ENCODE measurements at places on chromosomes 11 and 22.
A peak's percentile ranks its signal among the peaks of the same experiment; 100 is the strongest.

GRCh38 chr22:35430897-35431322, 31.0 kb downstream of the MCM5 start:
- DNase-seq, result peak; percentile 39

GRCh38 chr22:42586381-42586780, 28.3 kb downstream of the POLDIP3 start:
- DNase-seq, result no peak

GRCh38 chr22:37502342-37503182, 16.4 kb upstream of the MFNG start:
- DNase-seq, result no peak

- no peak for DNase-seq
These were observed 4.2 kb upstream of the SCARF2 start for GRCh38 chr22:20441631-20442484.

- no peak for DNase-seq
These were observed 270.2 kb downstream of the CTTN start for GRCh38 chr11:70668204-70669202.

- no peak for DNase-seq
These were observed 8.2 kb upstream of the PRR5 start for GRCh38 chr22:44693756-44694155.

DNA sequence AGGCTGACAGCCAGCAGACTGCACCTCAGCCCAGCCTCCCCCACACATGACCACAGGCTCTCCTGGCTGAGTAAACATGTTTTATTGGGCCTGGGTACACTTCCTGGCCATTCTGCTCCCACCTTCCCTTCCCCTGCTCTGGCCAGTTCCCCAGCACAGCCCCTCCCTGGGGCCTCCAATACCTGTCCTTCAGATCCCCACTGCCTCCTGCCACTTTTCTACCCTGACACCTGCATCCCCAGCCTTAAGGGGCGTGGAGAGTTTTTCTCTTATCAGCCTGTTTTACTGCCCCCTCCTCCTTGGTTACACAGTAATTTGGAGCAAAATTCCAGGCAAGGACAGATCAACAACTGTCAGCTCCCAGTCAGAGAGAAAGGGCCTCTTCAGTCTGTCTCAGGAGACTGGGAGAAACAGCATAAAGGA, at the start of gene ISX:
Gene ISX (plus strand): TSS at position 363 of the 423 bp plus-strand sequence. CDS start 930 bp downstream, outside the sequence.
- no peak for DNase-seq

GRCh38 chr22:31268281-31268680, 24.0 kb downstream of the PIK3IP1 start:
- no peak for DNase-seq

- no peak for DNase-seq
These were observed 886 bp downstream of the PITPNM1 start for GRCh38 chr11:67504005-67504949.

DNA sequence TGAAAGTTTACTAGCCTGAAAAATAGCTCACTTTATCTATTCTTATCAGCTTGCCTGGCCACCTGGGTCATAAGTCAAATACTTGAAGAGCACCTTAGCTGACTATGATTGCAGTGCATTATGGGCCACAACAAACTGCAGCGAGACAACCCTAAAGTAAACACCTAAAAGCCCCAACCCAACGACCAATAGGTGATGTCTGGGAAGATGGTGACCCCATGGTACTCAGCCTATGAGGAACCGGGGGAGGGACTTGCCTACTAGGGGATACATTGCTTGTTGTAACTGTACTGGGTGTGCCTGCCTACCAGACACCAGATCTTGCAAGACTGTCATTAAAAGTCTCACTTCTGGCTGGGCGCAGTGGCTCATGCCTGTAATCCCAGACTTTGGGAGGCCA, 35.6 kb upstream of the APOBEC3A start:
- DNase-seq, result no peak

DNA sequence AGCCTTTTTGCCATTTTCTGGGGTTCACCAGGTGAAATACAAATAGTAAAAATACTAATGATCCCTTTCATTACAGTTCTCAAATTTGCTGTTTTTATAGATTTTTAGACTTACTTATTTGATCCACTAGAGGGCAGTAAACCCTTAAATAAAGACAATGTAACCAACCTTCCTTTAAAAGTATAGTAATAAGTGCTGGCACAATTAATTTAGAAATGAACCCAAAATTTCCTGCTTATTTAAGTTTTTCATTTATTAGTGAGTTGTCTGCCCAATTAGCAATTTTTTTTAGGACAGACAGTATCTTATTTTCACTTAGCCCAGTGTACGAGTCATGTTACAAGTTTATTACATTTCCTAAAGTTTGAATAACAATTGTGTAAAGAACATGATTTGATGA, 4.7 kb downstream of the DDIAS start:
- DNase-seq, result peak; percentile 83

DNA sequence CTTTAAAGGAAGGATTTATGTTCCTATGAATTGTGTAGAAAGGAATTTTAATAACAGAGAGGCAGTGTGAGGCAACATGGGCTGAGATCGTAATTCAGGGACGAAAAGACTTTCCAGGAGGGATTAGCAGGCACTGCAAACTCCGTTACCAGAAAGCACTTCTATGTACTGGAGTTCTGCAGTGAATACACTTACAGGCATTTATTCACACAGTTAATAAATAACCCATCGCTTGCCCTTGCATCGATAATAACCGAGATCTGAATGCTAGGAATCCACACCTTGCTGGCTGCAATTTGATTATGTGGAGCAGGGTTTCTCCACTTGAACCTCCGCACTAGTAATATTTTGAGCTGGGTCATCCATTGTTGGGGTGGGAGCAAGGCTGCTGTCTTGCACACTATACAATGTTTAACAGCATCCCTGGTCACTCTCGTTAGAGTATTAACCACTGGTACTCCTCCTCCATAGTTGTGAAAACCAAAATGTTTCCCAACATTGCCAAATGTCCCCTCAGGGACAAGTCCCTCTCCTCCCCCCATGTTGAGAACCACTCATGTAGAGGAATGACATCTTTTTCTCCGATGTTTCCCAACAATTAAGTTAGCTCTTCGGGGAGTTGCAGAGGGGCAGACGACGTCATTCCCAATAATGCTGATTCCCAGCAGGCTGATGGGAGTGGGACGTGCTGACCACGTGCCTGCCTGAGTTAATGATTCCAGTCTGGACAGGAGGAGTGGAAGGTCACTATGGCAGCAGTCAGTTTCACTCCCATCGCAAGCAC, 99.5 kb downstream of the SNX19 start:
- DNase-seq, result no peak

- DNase-seq, result no peak
These were observed 818 bp upstream of the C1QTNF4 start for GRCh38 chr11:47595029-47595428.

GRCh38 chr11:125990244-125990643, 44.4 kb downstream of the VSIG10L2 start:
- no peak for DNase-seq

DNA sequence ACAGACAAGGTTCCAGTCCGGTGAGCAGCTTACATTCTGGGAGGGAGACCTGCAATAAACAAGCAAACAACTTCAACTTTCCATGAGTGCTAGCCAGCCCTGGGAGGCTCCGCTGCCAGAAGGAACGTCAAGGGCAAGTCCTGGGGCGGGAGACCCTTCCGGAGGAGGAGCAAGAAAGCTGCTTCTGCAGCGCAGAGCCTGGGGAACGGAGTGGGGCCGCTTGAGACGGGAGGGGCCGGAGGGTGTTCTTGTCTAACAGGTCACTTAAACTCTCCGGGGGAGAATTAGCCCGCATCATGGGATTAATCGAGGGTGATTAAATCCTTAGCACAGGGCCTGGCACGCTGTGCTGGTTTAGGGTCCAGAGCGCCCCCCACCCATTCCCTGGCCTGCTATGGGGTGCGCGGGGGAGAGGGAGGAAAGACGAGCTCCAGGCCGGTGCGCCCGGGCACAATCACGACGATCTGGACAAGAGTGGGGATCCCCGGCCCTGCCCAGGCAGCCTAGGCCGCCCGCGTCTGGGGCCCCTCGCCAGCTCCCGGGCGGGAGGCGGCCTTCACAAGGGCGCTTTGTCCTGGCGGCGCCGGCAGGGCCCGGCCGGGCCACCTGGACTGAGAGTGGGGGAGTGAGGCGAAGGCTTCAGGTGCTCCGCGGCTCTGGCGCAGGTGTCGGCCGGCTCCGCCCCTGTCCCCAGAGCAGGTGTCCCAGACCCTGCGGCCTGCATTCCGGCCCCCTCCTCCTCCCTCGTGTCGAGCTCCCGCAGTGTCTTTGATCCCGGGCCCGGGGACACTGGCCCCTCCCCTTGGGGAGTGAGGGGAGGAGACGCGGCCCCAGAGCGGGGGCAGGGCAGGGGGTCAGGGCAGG, 663 bp upstream of the LARGE2 start:
- DNase-seq, result no peak

- no peak for DNase-seq
These were observed 86.9 kb downstream of the STIM1 start for GRCh38 chr11:3942160-3942955.

- DNase-seq, result no peak
These were observed 16.9 kb upstream of the ALX4 start for GRCh38 chr11:44326615-44327475.

GRCh38 chr22:36528341-36528740, 625 bp downstream of the EIF3D start:
- no peak for DNase-seq

DNA sequence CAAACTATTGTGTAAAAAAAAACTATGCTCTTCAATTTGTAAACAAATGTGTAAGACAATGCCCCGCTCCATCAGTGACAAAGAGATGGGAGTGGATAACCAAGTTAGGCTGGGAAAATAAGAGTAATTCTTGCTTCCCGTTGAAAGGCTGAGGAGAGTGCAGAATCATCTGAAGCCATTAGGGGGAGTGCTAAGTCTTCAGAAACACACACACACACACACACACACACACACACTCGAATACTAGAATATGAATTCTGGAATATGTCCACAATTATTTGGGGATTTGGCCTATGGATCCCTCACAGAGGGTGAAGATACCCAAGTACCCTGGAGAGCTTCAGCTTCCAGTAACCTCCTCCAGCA, 27.8 kb upstream of the ROBO3 start:
- DNase-seq, result peak; percentile 69

GRCh38 chr22:33057363-33057995, 702 bp downstream of the SYN3 start:
- DNase-seq, result no peak

DNA sequence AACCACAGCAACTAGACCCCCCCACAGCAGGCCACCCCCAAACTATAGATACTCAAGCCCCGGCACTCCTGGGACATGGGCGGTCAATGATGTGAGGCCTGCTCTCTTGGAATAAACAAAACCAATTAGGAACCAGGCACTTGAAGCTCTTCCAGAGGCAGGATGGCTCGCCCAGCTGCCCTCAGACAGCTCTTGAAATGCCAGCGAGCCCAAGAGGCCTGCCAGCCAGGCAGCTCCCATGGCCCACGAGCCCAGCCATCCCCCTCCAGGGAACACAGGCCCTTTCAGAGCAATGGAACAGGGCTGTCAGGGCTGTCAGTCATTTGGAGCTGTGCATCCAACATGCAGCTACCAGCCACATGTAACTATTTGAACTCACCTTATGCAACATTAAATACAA, 34.0 kb upstream of the TFIP11 start:
- no peak for DNase-seq

DNA sequence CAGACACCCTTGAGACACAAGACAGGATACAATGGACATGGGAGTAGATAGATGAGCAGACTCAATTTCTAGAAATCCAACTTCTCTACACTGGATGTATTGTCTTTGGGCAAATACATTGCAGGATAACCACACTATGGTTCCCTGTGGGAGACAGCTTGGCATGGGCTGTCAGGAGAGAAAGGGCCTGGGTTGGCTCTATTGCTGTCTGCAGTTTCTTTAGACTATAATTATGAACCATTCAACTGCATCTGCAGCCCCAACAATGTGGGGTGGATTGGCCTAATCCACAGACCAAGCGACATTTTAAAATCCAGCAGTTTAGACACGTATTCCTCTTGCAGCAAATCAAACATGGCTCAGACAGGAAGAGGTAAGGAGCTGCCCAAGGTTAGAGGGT, 60.3 kb downstream of the ETS1 start:
- no peak for DNase-seq
